Right renal pelvis (tissue), 4 donors: ENCODE measurements at places on chromosomes 11 and 22. TPM values are rescaled to one million over a fixed set of nuclear protein-coding genes. Genes with fewer than 3 reads are reported as not detected.

- peak; percentile 57 for DNase-seq
Measured at GRCh38 chr11:115503083-115503885, 931 bp downstream of the CADM1 start.

Gene KBTBD3
- polyA plus RNA-seq, result 12.4 TPM

DNA sequence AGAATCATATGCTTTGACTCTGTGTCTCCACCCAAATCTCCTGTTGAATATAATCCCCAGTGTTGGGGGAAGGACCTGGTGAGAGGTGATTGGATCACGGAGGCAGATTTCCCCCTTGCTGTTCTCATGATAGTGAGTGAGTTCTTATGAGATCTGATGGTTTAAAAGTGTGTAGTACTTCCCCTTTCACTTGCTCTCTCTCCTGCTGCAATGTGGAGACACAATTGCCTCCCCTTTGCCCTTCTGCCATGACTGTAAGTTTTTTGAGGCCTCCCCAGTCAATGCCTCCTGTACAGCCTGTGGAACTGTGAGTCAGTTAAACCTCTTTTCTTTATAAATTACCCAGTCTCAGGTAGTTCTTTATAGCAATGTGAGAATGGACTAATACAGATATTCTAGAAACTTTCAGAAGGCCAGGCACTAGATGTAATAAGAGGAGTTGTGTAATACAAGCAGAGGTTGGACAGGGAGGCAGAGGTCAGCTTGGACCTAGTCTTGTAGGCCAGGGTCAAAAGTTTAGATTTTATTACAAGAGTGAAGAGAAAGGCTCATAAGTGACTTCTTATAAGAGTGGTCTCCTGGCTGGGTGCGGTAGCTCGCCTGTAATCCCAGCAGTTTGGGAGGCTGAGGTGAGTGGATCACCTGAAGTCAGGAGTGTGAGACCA, 9.3 kb upstream of the SERPING1 start:
- DNase-seq, result no peak

DNA sequence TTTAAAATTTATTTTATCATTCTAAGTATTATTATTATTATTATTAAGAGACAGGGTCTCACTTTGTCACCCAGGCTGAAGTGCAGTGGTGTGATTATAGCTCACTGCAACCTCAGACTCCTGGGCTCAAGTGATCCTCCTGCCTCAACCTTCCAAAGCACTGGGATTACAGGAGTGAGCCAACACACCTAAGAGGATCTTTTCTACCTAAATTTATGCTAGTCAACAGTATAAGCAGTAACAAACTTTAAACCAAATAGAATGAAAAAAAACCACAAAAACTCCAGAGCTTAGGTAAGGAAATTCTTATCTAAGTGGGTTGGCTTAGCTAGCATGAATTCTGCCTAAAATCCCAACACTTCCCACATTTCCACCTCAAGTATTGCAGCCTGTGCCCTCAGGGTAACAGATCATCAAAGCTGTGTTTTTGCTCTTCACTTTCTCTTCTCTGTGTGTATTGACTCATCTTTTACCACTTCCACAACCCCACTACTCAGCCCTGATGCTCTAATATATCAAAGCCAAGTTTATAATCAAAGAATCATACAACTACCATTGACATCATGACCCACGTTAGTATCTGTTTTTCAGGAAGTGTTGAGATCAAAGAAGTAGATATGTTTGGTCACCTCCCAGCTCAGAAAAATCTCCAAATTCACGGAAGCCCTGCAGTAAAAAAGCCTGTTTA, 93.7 kb upstream of the SPON1 start:
- DNase-seq, result no peak

DNA sequence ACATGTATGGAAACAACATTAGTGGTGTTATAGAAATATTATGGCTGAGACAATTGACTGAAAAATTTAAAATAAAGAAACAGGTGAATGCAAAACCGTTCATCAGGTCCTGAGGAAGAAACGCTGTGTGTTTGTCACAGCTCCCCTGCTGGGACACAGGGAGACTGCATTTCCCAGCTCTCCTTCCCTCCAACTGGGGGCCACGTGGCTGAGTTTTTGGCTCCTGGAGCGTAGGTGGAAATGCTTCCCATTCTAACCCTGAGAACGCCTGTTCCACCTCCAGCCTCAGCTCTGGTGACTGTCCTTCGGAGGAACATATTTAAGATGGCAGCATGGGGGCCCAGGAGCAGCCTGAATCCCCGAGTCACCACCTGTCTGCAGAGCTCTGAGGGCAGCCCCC, 398.6 kb downstream of the BRD1 start:
- no peak for DNase-seq

- no peak for DNase-seq
Measured at GRCh38 chr11:2741006-2741376, 41.2 kb upstream of the KCNQ1OT1 start.

Gene CCDC157
- polyA plus RNA-seq, result 7.6 TPM

DNA sequence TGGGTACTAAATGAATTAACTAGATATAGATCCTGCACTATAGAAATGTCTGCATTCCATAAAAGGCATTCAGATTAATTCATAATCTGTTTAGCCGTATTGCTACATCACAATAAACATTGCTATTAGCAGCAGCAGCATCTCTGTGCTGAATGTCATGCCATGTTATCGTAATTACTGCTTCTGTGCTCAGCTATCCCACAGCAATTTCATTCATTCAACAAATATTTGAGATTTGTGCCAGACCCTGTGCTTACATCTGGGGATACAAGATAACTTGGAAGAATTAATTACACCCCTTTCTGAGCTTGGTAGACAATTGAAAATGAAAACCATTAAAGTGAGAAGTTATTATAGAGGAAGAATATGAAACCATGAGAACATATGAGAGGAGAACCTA, 185.8 kb upstream of the C11orf87 start:
- no peak for DNase-seq
